ENCODE measurements at places on chromosomes 1 and 21. TPM values are rescaled to one million over a fixed set of nuclear protein-coding genes. Genes with fewer than 3 reads are reported as not detected.

The MCOLN2 gene
- 1.1 TPM for total RNA-seq

The MAP3K21 gene
- total RNA-seq = 1.7 TPM

The CYP4A11 gene
- not detected for total RNA-seq

The JAM2 gene
- total RNA-seq = 20.5 TPM

The MYCL gene
- total RNA-seq = 2.2 TPM

The NOS1AP gene
- 0.99 TPM for total RNA-seq

The TDRD5 gene
- 0.10 TPM for total RNA-seq

The TOE1 gene
- 6.7 TPM for total RNA-seq

The B3GALT5 gene
- 1.1 TPM for total RNA-seq

DNA sequence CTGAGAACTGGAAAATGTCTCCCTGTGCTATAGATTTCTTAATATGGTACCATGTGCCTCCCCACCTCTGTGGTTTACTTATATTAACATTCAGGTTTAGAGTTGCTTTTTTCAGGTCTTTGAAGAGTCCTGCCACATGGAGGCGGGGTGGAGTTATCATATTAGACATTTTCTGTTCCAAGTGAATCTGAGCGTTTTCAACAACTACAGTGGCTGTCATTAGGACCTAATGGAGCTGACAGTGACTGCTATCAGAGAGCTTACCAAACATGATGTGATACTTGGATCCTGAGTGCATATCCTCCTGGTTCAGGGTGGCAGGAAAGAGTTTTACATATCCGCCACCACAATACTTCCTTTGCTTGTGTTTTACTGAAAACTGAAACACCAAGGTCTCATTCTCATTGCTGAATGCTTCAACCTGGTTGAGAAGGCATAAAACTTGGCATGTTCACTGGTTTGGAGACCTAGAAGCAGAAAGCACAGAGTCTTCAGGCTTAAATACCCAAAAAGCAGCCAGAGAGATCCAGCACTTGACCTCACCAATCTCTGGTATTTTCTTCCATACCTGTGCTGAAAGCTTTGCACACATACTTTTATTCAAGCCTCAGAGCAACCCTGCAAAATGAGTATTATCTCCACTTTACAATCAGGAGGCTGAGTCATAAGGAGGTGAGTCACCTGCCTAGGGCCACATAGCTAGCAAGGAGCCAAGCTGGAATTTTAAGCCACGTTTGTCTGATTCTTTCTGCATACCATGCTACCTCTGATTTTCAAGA is 47.4 kb upstream of the OSBPL9 start:
- no peak overlapping the region for H3K27ac ChIP-seq
- no peaks in the 10 kb centered on the region for H3K4me1 ChIP-seq
- peak; percentile 24 for DNase-seq
- no peaks in the 10 kb centered on the region for H3K36me3 ChIP-seq
- no peak overlapping the region for H3K4me3 ChIP-seq

- no peak for DNase-seq
- H3K36me3 ChIP-seq = no peaks in the 10 kb centered on the region
- H3K4me3 ChIP-seq = no peak overlapping the region
Observed at GRCh38 chr1:30855686-30856259, 52.8 kb downstream of the SDC3 start.

- no peaks in the 10 kb centered on the region for H3K27me3 ChIP-seq
- no peaks in the 10 kb centered on the region for H3K36me3 ChIP-seq
- H3K27ac ChIP-seq = no peak overlapping the region
- H3K4me1 ChIP-seq = no peaks in the 10 kb centered on the region
Observed at GRCh38 chr1:204607910-204608309, 77.6 kb downstream of the LRRN2 start.

GRCh38 chr1:19628879-19629278 is 15.2 kb upstream of the NBL1 start:
- peaks cover 7% of the 10 kb centered on the region for H3K4me1 ChIP-seq
- H3K27ac ChIP-seq = no peak overlapping the region
- DNase-seq = no peak
- no peaks in the 10 kb centered on the region for H3K36me3 ChIP-seq

DNA sequence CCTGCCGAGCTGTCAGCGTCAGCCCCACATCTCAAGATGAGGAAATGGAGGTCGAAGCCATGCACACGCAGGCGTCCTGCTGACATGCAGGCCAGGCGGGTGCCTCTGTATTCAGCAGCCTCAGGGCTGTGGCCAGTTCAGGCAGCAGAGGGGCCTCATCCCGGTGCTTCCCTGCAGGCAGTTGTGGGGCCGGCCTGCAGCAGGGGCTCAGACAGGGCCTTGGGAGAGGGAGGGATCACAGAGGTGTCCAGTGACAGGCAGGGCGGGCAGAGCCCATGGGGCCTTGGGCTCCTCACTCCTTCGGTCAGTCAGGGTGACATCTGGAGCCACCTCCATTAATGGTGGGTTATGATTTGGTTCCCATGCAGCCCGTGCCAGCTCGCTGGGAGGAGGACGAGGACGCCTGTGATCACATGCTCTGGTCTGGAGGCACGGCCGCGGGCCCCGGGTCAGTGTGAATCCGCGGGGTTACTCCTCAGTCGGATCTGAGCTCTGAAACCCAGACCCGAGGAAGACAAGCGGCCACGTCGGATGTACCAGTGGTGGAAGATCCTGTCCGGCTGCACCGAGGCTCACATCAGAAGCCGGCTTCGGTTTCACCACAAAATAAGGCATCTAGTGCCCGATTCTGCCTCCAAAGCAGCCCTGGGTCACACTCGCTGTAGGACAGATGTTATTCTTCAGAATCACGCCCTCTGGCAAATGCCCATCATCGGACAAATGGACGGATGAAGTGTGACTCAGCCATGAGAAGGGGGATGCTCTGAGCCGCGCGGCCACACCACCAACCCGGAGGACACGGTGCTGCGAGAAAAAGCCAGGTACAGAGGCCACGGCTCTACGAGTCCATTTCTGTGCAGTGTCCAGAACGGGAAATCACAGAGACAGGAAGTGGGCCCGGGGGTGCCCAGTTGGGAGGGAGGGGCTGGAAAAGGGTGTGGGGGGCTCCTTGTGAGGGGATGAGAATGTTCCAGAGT is 33.4 kb downstream of the KRTAP10-1 start:
- no peaks in the 10 kb centered on the region for H3K36me3 ChIP-seq
- H3K4me3 ChIP-seq = no peak overlapping the region
- no peak overlapping the region for H3K27ac ChIP-seq
- H3K27me3 ChIP-seq = no peaks in the 10 kb centered on the region
- DNase-seq = no peak
- peaks cover 1% of the 10 kb centered on the region for H3K4me1 ChIP-seq

DNA sequence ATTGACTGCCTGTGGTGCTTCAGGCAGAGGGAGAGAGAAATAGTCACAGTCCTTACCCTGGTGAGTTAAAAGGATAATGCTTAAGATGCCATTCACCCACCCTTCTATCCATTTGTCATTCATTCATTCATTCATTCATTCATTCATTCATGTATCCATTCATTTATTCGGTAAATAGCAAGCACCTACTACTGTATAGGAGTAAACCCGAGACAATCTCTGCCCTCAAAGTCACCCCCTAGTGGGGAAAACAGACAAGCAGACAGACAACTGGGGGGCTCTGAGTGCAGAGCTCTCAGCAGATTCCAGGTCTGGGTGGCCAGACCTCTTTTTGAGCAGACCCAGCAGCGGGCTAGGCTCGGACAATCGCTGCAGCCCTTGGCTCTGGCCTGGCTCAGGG is 14.1 kb upstream of the ACTL8 start:
- peaks cover 6% of the 10 kb centered on the region for H3K4me1 ChIP-seq
- no peaks in the 10 kb centered on the region for H3K27me3 ChIP-seq
- no peak for DNase-seq
- H3K36me3 ChIP-seq = no peaks in the 10 kb centered on the region
- no peak overlapping the region for H3K4me3 ChIP-seq

GRCh38 chr1:7352364-7352763 is 418.7 kb upstream of the VAMP3 start:
- H3K36me3 ChIP-seq = no peaks in the 10 kb centered on the region
- no peaks in the 10 kb centered on the region for H3K4me1 ChIP-seq

- H3K4me3 ChIP-seq = no peak overlapping the region
- H3K36me3 ChIP-seq = no peaks in the 10 kb centered on the region
- DNase-seq = no peak
- H3K27ac ChIP-seq = peak overlapping the region; percentile 15
- peaks cover 17% of the 10 kb centered on the region for H3K4me1 ChIP-seq
Observed at GRCh38 chr1:61253912-61254633, 171.7 kb downstream of the NFIA start.

- H3K27ac ChIP-seq = no peak overlapping the region
- no peaks in the 10 kb centered on the region for H3K4me1 ChIP-seq
- no peak for DNase-seq
- H3K4me3 ChIP-seq = no peak overlapping the region
- no peaks in the 10 kb centered on the region for H3K27me3 ChIP-seq
Observed at GRCh38 chr1:233127157-233127556, 168.4 kb downstream of the PCNX2 start.

- H3K27me3 ChIP-seq = no peaks in the 10 kb centered on the region
- H3K27ac ChIP-seq = no peak overlapping the region
- no peak for DNase-seq
- no peaks in the 10 kb centered on the region for H3K36me3 ChIP-seq
Observed at GRCh38 chr21:40049931-40050290, 182.7 kb downstream of the PCP4 start.

DNA sequence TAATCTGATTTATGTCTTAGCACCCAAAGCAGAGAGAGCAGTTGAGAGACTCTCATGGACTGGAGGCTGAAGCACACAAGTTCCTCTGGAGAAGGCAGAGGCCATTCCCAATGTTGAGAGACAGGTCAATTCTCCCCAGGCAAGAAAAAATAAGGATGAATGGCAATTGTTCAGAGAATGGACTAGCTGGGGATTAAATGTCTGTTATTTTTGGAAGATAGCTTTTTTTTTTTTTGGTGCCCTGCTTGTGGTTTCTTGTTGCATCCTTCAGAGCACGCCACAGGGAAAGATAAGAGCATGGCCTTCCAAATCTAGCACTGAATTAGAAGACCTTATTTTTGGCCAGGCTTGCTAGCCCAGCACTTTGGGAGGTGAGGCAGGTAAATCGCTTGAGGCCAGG is 65.6 kb upstream of the ERRFI1 start:
- H3K27ac ChIP-seq = no peak overlapping the region
- no peak for DNase-seq
- no peak overlapping the region for H3K4me3 ChIP-seq
- H3K27me3 ChIP-seq = no peaks in the 10 kb centered on the region

GRCh38 chr1:208497866-208498541 is 253.8 kb upstream of the PLXNA2 start:
- H3K4me3 ChIP-seq = no peak overlapping the region
- no peaks in the 10 kb centered on the region for H3K4me1 ChIP-seq
- H3K36me3 ChIP-seq = no peaks in the 10 kb centered on the region
- no peak for DNase-seq

- H3K27ac ChIP-seq = no peak overlapping the region
- H3K36me3 ChIP-seq = no peaks in the 10 kb centered on the region
- no peak for DNase-seq
Observed at GRCh38 chr1:23732363-23733224, 10.7 kb upstream of the ELOA start.

- no peaks in the 10 kb centered on the region for H3K27me3 ChIP-seq
- H3K27ac ChIP-seq = no peak overlapping the region
- no peak for DNase-seq
- H3K4me3 ChIP-seq = no peak overlapping the region
- H3K36me3 ChIP-seq = no peaks in the 10 kb centered on the region
- peaks cover 3% of the 10 kb centered on the region for H3K4me1 ChIP-seq
Observed at GRCh38 chr1:39220891-39221870, 16.7 kb downstream of the MACF1 start.

DNA sequence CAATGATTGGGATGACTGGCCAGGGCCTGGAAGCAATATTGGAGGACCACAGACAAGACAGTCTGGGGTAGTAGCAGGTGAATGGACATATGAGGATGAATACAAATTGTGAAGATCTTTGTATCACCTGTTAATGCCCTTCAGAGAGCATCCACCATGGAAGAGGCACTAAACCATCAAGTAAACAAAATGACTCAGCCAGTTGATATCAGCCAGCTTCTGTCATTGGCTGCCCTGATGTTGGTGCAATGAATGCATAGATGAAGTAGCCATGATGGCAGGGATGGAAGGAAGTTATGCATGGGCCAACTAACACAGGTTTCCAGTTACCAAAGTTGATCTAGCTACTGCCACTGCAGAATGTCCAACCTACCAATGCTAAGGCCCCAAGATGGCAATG is 16.1 kb upstream of the ERI3 start:
- H3K4me1 ChIP-seq = no peaks in the 10 kb centered on the region
- H3K4me3 ChIP-seq = no peak overlapping the region
- H3K36me3 ChIP-seq = no peaks in the 10 kb centered on the region
- H3K27me3 ChIP-seq = no peaks in the 10 kb centered on the region
- H3K27ac ChIP-seq = no peak overlapping the region
- DNase-seq = no peak

- H3K27me3 ChIP-seq = no peaks in the 10 kb centered on the region
- H3K36me3 ChIP-seq = no peaks in the 10 kb centered on the region
- no peak for DNase-seq
- no peaks in the 10 kb centered on the region for H3K4me1 ChIP-seq
- H3K4me3 ChIP-seq = no peak overlapping the region
Observed at GRCh38 chr21:21291883-21292569, 293.8 kb downstream of the NCAM2 start.

GRCh38 chr1:53295726-53296116 is 32.1 kb downstream of the LRP8 start:
- H3K36me3 ChIP-seq = no peaks in the 10 kb centered on the region
- H3K4me3 ChIP-seq = no peak overlapping the region
- peaks cover 2% of the 10 kb centered on the region for H3K4me1 ChIP-seq
- H3K27ac ChIP-seq = no peak overlapping the region

DNA sequence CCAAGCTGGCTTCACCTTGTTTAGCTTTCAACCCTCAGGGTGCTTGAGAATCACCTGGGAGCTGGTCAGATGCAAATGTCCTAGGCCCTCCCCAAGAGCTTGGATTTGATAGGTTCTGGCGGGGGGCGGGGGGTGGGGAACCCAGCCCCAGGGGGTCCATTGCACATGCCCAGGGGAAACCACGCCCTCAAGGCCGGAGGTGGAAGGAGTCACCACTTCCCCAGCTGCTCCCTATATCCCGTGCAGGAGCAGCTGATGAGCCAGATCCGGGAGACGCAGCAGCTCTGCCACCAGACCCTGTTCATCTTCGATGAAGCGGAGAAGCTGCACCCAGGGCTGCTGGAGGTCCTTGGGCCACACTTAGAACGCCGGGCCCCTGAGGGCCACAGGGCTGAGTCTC is 5.8 kb downstream of the TOR3A start:
- H3K4me3 ChIP-seq = no peak overlapping the region
- H3K4me1 ChIP-seq = peaks cover 18% of the 10 kb centered on the region
- H3K36me3 ChIP-seq = no peaks in the 10 kb centered on the region
- no peak for DNase-seq
- no peak overlapping the region for H3K27ac ChIP-seq
- no peaks in the 10 kb centered on the region for H3K27me3 ChIP-seq

- H3K4me3 ChIP-seq = no peak overlapping the region
- H3K27ac ChIP-seq = no peak overlapping the region
- no peaks in the 10 kb centered on the region for H3K36me3 ChIP-seq
- peaks cover 2% of the 10 kb centered on the region for H3K4me1 ChIP-seq
- DNase-seq = peak; percentile 89
Observed at GRCh38 chr1:30801771-30802198, 44.2 kb upstream of the LAPTM5 start.
